GF-D8 (cell line): ENCODE measurements at places on chromosomes 7 and 10.
A peak's percentile ranks its signal among the peaks of the same experiment; 100 is the strongest.

- DNase-seq: no peak
These were observed 34.4 kb upstream of the YAE1 start for GRCh38 chr7:39531818-39532217.

DNA sequence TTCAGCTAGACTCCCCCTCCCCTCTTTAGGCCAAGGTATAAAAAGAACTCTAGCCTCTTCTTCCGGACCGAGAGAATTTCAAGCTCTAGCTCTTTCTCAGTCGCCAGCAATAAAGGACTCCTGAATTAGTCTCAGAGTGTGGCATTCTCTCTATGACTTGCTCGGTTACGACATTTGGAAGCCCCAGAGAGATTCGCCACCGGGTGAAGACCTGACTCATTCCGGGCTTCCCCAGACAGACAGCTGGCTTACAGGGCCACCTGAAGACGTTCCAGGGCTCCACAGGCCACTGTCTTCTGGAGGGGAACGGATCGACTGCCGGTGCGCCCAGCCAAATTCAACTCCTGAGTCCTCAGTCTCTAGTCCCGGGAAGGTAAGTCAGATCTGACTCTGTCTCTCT, at the start of gene AKR1B15:
Gene AKR1B15, plus strand, starts transcription at position 234 of the 400 bp plus-strand sequence. CDS start 15,510 bp downstream, outside the sequence.
- DNase-seq: no peak

DNA sequence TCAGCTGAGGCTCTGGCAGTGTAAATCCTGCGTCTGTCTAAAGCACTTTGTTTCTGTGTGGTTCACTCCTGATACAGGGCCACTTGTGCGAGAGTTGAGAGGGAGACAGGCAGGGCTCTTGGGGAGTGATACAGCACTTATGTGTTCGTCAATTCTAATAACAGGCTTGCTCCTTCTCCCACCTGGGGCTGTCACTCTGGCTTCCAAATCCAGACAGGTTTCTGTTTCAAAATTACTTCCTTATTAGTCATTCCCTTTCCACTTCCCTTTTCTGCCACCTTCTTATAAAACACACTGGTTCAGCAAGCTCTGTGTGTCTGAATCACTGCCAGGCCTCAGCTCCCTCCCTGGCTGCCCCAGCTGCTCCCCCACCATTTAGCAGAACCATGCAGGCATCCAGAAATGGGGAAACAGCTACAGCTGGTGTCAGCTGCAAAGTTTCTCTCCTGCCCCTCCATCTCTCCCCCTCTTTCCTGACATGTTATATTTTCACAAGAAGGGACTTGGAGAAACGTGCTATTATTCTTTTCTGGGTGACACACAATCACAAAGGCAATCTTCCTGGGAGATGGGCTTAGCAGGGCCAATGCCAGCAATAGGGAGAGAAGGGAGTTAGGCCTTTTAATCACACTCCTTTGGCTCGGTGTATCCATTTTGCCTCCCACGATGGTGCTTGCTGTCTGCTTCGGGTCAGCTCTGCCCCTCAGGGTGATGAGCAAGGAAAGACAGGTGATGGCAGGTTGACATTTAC, 58.4 kb upstream of the ZNRF2 start:
- DNase-seq: peak; percentile 94

GRCh38 chr10:95850791-95851190, 57.0 kb upstream of the CC2D2B start:
- no peak for DNase-seq

- DNase-seq: no peak
These were observed 14.5 kb upstream of the DNAAF5 start for GRCh38 chr7:711922-712380.

GRCh38 chr10:131891196-131891928, 9.4 kb upstream of the PPP2R2D start:
- DNase-seq: no peak
